Activated B cell treated with CpG ODN at 0.5 μM for 24 hours (primary cell): ENCODE measurements at places on chromosomes 12 and 14. TPM values are rescaled to one million over a fixed set of nuclear protein-coding genes. Genes with fewer than 3 reads are reported as not detected.

GRCh38 chr12:53100466-53101151 is 2.7 kb upstream of the SOAT2 start:
- DNase-seq: no peak

GRCh38 chr14:26599291-26599690 is 1.5 kb upstream of the NOVA1 start:
- no peak for DNase-seq

- DNase-seq: no peak
Measured at GRCh38 chr12:75846102-75846501, 185.5 kb downstream of the PHLDA1 start.

DNA sequence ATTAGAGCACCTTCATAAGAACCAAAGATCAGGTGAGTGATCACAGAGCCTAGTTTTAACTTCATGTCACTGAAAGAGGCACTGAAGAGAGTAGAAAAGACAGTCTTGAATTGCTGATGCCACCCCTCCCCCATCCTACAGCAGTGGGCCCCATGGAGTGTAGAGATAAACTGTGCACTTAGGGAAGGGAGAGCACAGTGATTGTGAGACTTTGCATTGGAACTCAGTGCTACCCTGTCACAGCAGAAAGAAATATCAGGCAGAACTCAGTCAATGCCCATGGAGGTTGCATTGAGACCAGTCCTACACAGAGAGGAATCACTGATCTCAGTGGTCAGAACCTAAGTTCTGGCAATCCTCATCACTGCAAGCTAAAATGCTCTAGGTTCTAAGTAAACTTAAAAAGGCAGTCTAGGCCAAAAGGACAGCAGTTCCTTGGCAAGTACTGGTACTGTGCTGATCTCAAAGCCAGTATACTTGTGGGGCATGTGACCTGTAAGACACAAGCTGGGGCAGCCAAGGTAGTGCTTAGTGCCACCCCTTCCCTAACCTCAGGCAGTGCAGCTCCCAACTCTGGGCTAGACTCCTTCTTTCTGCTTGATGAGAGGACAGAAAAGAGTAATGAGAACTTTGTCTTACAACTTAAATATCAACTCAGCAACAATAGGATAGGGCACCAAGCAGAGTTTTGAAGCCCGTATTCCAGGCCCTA is 94.1 kb downstream of the FSCB start:
- DNase-seq: no peak

DNA sequence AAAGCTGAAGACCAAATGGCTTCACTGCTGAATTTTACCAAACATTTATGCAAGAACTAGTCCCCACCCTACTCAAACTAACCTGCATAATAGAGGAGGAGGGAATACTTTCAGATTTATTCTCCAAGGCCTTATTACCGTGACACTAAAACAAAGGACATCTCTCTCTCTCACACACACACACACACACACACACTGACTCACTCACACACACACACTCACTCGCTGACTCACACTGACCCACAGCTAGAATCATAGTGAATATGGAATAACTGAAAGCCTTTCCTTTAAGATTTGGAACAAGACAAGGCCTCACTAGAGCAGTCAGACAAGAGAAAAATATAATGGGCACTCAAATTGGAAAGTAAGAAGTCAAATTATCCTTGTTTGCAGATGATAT is 1014.1 kb downstream of the TMTC2 start:
- no peak for DNase-seq

DNA sequence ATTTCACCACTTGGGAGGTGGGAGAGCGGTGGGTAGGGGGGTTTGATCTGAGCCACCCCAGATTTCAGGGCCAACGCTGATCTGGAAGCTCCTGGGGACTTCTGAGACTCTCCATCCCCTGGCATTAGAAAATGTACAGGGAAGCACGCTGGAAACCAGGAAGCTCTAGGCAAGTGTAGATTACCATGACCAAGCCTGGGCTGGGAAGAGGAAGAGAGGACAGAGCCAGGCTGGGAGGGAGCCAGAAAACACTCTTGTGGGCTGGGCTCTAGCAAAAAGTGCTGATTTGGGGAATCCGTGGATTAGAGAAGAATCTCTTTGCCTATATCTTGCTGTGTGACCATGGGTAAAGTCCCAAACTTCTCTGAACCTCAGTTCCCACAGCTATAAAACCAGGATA is 236.7 kb downstream of the BCL11B start:
- DNase-seq: no peak

GDF3 gene
- total RNA-seq: not detected in 2 replicates

RD3L gene
- not detected in 2 replicates for total RNA-seq

ACRBP gene
- 5.4 and 7.7 TPM in 2 replicates for total RNA-seq

KLRC3 gene
- not detected in 2 replicates for total RNA-seq

PMEL gene
- 0.27 TPM in 1 of 2 replicates, not detected in the other for total RNA-seq
